ENCODE measurements at places on chromosomes 11 and 22. TPM values are rescaled to one million over a fixed set of nuclear protein-coding genes. Genes with fewer than 3 reads are reported as not detected.
A peak's percentile ranks its signal among the peaks of the same experiment; 100 is the strongest.

Gene LRRC55
- total RNA-seq: not detected

GRCh38 chr11:27443746-27444507 is 28.7 kb downstream of the LGR4 start:
- no peaks in the 10 kb centered on the region for H3K36me3 ChIP-seq
- no peak overlapping the region for H3K4me3 ChIP-seq
- no peaks in the 10 kb centered on the region for H3K4me1 ChIP-seq
- H3K27ac ChIP-seq: no peak overlapping the region
- H3K27me3 ChIP-seq: peaks cover 21% of the 10 kb centered on the region

DNA sequence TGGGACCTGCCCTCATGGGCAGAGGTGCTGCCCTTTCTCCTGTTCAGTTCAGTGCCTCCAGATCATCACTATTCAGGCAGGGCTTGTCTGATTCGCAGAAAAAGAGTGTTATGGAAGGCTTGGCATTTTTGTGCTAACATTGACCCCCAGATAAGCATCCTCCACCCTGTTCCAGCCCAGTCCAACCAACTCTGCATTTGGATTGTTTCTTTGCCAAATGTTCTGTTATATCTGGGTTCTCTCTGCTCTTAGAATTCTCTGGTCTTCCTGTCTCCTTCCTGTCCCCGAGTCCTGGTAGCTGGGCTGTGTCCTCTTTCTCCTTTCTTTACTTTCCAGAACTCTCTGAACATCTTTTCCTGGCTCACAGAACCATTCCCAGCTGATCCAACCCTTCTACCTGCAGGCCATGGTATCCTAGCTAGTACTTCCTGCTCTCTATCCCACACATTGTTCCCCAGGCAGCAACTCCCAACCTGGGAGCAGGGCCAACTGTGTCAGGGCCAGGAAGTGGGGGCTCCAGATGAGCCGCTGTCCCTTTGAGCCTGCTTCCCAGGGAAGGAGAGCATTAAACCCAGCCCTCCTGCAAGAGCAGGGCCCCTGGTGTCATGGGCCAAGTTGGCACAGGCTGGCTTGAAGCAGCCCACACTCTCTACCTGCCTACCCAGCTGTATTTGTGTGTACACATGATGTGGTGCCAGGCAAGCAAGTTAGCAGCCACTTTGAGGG is 280.7 kb upstream of the CADM1 start:
- no peak for DNase-seq
- no peaks in the 10 kb centered on the region for H3K27me3 ChIP-seq
- no peaks in the 10 kb centered on the region for H3K4me1 ChIP-seq
- H3K27ac ChIP-seq: no peak overlapping the region
- no peak overlapping the region for H3K4me3 ChIP-seq

DNA sequence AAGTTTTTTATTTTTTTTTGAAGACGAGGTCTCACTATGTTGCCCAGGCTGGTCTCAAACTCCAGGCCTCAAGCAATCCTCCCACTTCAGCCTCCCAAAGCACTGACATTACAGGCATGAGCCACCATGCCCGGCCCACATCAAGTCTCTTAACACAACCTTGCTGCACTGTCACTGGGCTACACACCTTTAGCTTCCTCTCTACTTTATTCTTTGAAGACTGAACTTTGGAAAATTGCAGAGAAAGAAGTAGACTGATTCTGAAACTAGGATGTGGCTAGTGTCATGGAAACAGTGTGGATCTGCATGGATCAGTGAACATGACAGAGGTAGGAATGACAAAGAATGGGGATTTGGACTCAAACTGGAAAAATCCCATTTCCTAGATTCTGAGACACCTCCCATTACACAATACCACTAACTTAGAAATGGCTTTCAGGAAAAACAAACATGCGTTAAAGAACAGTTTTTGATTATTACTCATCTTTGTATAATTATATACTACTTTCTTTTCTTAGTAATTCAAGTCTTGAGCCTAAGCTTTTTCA is 99.6 kb upstream of the SPON1 start:
- DNase-seq: no peak
- no peaks in the 10 kb centered on the region for H3K27me3 ChIP-seq
- H3K4me1 ChIP-seq: peaks cover 18% of the 10 kb centered on the region

DNA sequence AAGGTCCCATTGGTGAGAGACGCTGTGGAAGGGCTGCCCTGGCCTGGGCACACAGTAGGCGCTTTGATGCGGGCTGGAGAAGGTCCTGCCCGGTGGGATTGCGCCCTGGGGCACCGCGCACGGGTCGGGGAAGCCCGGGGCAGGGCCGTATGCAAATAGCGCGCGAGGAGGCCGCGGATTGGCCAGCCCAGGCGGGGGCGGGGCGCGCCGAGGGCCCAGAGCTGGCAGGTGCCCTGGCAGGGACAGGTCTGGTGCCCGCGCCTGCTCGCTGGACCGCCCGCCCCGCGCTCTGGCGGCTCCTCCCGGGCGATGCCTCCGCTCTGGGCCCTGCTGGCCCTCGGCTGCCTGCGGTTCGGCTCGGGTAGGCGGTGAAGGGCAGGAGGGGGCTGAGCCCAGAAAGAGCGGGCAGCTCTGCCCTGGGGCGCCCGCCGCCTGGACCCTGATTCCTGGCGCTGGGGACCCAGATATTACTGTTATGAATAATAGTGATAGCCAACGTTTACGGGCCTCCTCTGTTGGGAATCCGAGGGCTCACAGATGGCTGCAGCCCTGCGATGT is at the start of gene UPK3A:
Gene UPK3A, plus strand, starts transcription at position 245 of the 558 bp plus-strand sequence. Its CDS starts 65 bp downstream, at position 310.
- H3K4me1 ChIP-seq: no peaks in the 10 kb centered on the region
- peaks cover 24% of the 10 kb centered on the region for H3K27me3 ChIP-seq
- peak; percentile 57 for DNase-seq
- no peak within 1 kb of the TSS for H3K27ac ChIP-seq
- H3K4me3 ChIP-seq: peak within 1 kb of the TSS; percentile 76

Gene C11orf16
- total RNA-seq: not detected

GRCh38 chr22:28440592-28441390 is 238.8 kb downstream of the TTC28 start:
- peaks cover 8% of the 10 kb centered on the region for H3K4me1 ChIP-seq
- no peak overlapping the region for H3K4me3 ChIP-seq
- peaks cover 66% of the 10 kb centered on the region for H3K27me3 ChIP-seq
- peak overlapping the region; percentile 8 for H3K27ac ChIP-seq
- no peak for DNase-seq
